ENCODE measurements at places on chromosomes 5 and 9.
A peak's percentile ranks its signal among the peaks of the same experiment; 100 is the strongest.

- no peak for DNase-seq
These were observed 2.8 kb upstream of the PLK2 start for GRCh38 chr5:58462623-58463230.

- DNase-seq: no peak
These were observed 476.5 kb downstream of the PLK2 start for GRCh38 chr5:57983426-57983825.

DNA sequence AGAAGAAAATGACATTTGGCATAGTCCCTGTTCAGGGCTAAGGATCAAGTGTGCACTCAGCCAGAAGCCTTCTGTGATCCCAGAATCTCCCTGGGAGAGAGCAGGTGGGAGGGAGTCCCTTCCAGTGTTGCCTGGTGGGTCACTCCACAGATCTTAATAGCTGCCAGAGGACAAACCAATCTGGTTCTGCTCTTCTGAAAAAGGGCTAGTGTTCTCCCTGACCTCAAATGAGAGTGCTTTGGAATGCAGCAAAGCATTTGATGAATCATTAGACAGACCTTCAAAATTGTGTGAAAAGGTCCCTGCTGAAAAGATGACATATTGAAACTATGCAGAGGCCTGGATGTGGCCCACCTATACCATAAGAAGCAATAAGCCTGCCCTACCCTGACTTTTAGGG lies 339.7 kb downstream of the TMEM232 start:
- DNase-seq: no peak

GRCh38 chr5:44390351-44390750 lies 1.1 kb upstream of the FGF10 start:
- no peak for DNase-seq

- no peak for DNase-seq
These were observed 79.2 kb downstream of the MAST4 start for GRCh38 chr5:66675406-66675805.

GRCh38 chr5:17105744-17106418 lies 111.5 kb upstream of the BASP1 start:
- peak; percentile 70 for DNase-seq

DNA sequence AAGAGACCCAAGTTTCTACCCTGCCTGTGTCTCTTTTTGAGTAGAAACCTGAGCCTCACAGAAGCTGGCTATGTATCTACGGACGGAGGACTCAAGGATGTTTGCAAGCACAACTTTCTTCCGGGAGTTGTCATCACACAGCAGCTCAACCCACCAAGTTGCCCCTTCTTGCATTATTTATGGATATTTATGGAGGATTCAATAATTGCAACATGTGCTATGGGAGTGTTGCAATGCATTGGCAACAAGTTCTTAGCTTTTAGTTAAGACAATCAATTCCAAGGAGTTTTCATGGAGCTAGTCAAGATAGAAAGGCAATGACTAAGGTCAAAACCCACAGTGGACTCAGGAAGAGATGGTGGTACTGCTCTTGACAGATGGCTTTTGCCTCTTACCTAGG lies 336.9 kb downstream of the ENC1 start:
- no peak for DNase-seq

DNA sequence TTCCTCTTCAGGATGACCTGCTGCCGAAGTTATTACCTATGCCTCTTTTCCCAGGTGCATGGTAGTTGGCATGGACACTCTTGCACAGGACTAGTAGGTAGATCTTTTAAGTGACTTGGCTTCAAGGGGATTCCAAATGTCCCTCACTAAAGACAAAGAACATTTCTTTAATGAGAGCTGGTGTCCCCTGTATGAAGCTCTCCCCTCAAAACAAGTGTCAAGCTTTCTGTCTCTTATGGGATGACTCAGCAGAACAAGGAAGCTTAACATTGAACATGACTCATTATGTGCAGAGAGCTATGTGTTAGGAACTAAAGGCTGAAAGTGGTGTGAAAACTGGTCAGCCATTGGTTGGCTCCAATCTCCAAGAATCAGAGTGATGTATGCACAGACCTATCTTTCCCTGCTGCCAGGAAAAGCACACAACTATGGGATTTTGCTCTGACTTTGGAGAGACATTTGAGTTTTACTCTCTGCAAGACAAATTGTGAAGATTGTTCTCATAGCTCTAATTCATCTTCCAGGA lies 120.5 kb downstream of the PRDM6 start:
- DNase-seq: peak; percentile 44

- no peak for DNase-seq
These were observed 343.2 kb upstream of the DAP start for GRCh38 chr5:11104210-11104609.

- no peak for DNase-seq
These were observed 74.6 kb downstream of the NPR3 start for GRCh38 chr5:32785611-32786254.

DNA sequence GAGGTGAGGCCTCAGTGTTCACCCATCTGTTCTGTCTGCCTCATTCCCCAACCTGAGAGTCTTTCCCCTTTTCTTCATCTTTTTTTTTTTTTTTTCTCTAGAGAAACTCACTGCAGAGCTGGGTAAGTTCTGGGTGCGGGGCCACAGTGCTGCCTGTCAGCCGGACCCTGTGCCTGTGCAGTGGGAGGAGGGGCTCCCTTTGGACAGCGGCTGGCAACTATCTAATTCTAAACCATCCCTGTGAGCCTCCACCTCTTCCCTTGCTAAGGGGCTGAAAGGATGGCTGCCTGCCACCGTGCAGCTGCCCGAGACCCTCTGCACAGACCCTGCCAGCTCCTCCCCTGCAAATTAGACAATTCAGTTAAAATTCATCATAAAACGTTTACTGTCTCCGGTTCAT lies 14.1 kb downstream of the BTNL9 start:
- no peak for DNase-seq

- no peak for DNase-seq
These were observed 207.8 kb downstream of the KDM4C start for GRCh38 chr9:6965566-6965965.

- DNase-seq: no peak
These were observed 45.0 kb upstream of the N4BP3 start for GRCh38 chr5:178068293-178068692.

- DNase-seq: no peak
These were observed 148.8 kb upstream of the ABCA1 start for GRCh38 chr9:105076729-105077128.

DNA sequence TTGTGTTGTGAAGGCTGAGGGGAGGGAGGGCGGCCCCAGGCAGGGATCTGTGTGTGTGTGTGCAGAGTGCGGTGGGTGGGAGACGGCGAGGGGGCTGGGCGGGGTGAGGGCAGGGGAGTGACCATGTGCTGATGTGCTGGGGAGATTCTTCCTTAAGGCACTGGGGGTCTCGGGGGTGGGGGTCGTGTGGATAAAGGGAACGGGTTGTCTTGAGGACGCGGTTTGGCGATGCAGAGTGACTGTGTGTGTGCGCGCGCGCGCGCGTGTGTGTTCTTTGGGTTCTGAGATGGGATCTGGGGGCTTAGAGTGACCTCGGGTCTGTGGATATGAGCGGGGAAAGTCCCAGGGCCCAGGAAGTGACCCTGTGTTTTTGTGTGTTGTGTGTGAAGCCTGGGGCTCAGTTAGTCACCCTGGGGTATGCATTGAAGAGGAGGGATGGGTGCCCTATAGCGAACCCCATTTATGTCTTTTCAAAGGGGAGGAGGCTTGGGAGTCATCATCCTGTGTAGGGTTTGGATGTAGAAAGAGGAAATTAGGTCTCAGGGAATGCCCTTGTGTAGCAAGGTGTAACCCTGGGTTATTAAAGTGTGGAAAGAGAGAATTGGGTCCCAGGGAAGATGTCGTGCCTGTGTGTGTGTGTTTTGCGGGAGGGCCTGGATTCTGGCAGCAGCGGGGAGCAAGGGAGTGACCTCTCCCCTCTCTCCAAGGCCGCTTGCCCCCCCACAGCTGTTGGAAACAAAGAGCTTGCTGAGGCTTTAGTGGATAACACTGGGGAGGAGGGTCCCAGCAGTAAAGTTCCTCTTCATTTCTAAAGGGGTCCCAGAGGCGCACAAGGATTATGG lies 1.4 kb downstream of the TMEFF1 start:
- DNase-seq: no peak

DNA sequence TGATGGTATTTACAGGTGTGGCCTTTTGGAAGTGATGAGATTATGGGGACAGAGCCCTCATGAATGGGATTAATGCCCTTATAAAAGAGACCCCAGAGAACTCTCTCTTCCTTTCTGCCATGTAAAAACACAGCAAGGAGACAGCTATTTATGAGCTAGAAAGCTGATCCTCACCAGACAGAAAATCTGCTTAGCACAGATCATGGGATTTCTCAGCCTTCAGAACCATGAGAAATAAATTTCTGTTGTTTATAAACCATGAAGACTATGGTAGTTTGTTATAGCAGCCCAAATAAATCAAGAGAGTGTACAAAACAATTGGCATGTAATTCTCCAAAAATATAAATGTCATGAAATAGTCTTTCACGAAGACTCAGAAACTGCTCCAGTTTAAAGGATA lies 211.0 kb downstream of the PDE4D start:
- DNase-seq: no peak

DNA sequence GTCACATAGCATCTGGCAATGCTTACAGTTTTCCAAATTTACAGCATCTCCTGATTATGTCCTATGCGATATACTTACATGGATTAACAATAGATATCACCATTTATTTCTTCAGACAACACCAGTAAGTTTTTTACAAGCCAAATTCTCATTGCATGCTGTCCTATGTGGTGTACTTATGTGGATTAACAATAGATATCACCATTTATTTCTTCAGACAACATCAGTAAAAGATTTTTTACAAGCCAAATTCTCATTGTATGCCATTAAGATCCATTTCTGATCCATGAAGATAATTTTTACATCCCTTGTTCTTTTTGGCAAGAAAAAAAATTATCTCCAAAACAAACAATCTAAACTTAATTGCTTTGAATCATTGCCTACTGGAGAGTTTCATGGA lies 340.9 kb downstream of the KCNN2 start:
- DNase-seq: no peak

DNA sequence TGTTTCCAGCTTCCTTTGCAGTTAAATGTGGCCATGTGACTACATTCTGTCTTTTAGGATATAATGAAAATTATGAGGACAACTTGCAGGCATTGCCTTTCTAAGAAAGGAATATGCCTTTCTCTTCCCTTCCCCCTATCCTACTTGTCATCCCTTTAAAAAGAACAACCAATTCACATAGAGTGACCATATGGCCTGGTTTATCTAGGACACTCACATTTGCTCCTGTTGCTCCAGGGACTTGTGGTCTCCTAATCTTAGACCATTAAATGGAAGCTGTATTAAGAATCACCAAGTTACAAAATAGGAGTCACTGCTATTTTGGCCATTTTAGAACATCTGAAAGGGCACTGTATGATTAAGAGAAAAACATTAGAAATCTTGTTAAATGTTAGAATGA lies 520.3 kb downstream of the DTWD2 start:
- DNase-seq: no peak

DNA sequence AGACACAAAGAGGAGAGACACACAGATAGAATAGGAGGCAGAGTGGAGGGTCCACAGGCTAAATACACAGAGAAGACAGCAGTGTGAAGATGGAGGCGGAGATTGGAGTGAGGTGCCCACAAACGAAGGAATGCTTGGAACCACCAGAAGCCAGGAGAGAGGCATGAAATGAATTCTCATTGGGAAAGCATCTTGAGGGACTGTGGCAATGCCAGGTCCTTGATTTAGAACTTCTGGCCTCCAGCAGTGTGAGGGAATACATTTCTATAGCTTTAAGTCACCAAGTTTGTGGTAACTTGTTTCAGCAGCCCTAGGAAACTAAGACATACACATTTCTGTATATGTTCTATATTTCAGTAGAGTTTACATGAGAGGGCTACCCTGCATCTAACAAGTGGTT lies 396.6 kb upstream of the ZNF608 start:
- DNase-seq: no peak

- no peak for DNase-seq
These were observed 49.1 kb downstream of the ARHGAP26 start for GRCh38 chr5:142819292-142819691.

GRCh38 chr5:134240421-134240962 lies 14.6 kb upstream of the PPP2CA start:
- DNase-seq: no peak

GRCh38 chr5:10635257-10635866 lies 71.5 kb downstream of the ANKRD33B start:
- DNase-seq: no peak

GRCh38 chr5:66472010-66472409 lies 124.2 kb upstream of the MAST4 start:
- no peak for DNase-seq

- no peak for DNase-seq
These were observed 234.2 kb downstream of the SYK start for GRCh38 chr9:91035825-91036208.

DNA sequence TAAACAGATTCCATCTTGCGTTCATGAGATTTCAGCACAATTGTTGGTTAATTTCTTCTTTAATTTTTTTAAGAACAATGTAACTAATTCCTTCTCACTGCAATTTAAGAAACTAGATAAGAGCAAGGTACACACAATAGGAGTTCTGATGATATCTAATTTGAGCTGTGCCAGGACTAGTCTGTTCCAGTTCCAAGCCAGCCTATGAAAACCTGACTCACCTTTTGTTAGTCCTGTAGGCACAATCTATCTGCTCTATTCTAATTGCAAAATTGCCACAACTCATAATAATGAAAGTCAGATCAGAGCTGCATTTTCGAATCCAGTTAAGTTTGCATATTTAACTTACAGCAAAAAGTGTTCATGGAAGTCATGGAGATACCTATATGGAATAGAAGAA lies 494.1 kb upstream of the TUSC1 start:
- DNase-seq: no peak

DNA sequence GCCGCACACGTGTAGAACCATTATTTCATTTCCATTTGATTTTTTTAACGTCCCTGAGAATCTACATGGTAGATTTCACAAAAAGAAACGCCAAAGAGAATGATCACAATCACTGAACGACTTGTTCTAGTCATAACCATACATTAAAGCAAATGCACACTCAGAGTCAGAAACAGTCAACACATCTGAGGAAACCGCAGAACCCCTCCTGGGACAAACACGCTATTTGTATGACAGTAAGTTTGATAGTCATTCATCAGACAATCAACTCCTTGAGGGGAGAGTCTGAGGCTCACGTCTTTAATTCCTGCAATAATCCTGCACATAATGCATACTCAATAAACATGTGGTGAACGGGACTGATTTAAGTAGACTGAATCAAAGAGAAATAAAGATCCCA lies 129.2 kb downstream of the MED27 start:
- DNase-seq: no peak

GRCh38 chr5:40191150-40191549 lies 488.6 kb upstream of the PTGER4 start:
- no peak for DNase-seq

DNA sequence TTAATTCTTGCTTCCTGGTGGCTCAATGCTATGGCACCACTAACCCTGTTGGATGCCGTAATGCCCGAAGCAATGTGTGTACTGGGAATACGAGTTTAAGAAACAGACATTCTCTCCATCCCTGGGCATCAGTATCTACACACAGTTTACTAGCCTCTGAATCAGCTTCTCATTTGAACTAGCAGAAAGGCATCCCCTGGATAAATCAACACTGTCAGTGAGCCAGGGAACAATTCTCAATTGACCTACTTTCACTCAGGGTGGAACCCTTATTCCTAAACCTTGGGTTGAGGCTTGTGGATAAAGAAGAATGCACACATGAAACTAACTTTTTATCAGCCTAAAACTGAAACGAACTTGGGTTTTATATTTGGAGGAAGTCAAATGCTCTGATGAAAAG lies 331.0 kb downstream of the GADD45G start:
- no peak for DNase-seq

Data from GM04504 (cell line).